ENCODE measurements at places on chromosomes 16 and 17. TPM values are rescaled to one million over a fixed set of nuclear protein-coding genes. Genes with fewer than 3 reads are reported as not detected.

DNA sequence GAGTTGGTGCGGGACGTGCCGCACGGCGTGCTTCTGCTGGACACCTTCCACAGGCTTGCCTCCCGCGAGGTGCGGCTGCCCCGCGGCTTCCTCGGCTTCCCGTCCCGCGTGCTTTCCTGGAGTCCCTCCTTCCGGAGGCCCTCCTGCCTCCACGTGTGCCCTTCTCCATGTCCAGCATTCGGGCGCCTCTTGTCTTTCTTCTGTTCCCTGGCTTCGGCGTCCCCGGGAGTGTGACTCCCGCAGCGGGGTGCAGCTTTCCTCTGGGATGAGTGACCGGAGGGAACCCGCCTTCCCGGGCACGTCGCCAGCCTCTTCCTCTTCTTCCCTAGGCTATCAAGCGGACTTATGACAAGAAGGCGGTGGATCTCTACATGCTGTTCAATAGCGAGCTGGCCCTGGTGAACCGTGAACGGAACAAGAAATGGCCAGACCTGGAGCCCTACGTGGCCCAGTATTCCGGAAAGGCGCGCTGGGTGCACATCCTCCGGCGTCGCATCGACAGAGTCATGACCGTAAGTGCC, 23.0 kb downstream of the DNAH2 start:
- no peak for DNase-seq

CNTD1 gene
- total RNA-seq = 0.05 TPM

GRCh38 chr17:57215317-57215716, 41.0 kb upstream of the MSI2 start:
- DNase-seq = no peak

DNA sequence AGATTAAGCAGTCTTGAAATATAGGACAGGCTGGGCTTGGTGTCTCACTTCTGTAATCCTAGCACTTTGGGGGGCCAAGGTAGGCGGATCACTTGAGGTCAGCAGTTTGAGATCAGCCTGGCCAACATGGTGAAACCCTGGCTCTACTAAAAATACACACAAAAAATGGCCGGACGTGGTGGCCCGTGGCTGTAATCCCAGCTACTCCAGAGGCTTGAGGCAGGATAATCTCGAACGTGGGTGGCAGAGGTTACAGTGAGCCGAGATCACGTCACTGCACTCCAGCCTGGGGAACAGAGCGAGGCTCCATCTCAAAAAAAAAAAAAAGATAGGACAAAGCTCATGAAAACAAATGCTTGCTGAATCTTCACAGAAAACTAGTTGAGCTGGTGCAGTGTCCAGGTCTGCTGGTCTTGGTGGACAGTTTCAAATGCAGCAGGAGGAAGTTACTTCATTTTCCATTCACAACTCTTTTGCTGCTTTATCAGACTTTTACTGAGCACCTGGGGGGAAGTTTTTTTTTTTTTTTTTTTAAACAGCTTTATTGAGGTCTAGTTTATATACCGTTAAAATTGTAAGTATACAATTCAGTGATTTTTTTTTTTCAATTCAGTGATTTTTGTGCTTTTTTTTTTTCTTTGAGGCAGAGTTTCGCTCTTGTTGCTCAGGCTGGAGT, 45.2 kb downstream of the SNX29 start:
- DNase-seq = no peak

DNA sequence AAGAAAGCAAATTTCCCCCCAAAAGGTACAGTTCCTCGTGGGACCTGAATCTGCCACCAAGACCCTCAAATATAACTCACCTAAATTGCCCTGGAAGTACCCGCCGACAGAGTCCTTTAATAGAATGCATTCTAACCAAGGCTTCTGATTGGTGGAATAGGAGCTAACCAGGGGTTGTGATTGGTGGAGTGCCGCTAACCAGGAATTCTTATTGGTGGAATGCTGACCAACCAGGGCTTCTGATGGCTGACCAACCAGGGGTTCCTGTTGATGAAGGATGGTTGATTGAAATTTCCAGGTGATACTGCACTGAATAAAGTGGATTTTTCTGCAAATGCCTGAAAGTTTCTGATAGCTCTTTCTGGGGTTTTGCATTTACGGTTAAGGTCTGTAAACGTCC, 6.5 kb downstream of the TFAP4 start:
- DNase-seq = peak; percentile 56

DNA sequence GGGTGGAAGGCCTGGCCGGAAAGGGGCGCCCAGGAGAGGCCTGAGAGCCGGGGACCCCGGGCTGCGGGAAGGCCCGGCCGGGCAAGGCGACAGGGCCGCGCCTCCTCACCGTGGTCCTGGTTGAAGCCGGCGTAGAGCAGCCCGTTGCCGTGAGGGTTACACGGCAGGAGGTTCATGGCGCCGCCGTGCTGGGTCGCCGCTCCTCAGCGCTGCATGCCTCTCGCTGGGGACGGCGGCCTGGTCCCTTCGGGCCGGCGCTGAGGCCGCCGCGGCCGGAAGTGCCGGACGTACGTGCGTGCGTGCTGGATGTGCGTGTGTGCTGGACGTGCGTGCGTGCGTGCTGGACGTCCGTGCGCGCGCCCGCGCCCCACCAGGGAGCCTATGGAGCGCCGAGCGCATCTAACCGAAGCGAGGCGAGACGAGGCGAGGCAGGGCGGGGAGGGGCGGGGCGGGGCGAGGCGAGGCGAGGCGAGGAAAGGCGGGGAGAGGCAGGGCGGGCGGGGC, at the start of gene WDR45B:
TSS of gene WDR45B (minus strand) at position 280 of the 504 bp plus-strand sequence. CDS start at position 176, 104 bp downstream.
- DNase-seq = peak; percentile 93

DNA sequence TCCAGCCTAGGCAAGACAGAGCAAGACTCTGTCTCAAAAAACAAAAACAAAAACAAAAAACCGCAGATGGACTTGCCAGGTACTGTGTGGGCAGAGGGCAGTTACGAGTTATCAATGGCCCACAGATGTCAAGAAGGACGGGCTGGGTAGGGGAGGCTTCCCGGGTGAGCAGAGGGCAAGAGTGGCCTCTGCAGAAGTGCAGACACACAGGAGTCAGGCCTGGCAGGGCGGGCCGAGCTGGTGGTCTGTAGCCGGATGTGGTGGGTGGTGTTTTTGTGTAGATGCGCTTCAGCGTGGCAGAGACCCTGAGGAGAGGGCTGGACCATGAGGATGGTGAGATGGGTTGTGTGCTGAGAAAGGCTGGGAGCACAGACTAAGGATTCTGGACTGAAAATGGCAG, 44.9 kb upstream of the KDM6B start:
- no peak for DNase-seq

DNA sequence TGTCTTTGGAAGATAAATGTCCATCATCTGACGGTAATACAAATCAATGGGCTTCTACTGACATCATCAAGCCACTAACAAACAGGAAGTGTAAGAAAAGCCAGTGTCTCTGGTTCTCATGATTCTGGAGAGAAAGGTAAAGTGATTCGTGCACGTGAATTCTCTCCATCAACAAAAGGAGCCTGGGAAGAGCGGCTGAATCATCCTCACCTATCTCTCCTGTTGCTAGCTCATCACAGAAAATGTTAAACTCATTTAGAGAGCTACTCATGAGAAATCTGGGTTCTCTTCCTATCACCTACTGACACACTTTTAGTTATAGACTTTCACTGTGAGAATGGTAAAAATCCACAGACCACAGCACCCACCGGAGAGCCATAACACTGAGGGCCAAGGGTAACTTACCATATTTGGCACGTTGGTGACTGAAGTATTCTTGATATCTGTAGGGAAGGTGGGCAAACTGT, 70.3 kb downstream of the CREBBP start:
- no peak for DNase-seq

- no peak for DNase-seq
Observed at GRCh38 chr17:30230596-30231125, 4.8 kb downstream of the SLC6A4 start.

GRCh38 chr16:77430787-77431585, 3.8 kb downstream of the ADAMTS18 start:
- DNase-seq = no peak

DNA sequence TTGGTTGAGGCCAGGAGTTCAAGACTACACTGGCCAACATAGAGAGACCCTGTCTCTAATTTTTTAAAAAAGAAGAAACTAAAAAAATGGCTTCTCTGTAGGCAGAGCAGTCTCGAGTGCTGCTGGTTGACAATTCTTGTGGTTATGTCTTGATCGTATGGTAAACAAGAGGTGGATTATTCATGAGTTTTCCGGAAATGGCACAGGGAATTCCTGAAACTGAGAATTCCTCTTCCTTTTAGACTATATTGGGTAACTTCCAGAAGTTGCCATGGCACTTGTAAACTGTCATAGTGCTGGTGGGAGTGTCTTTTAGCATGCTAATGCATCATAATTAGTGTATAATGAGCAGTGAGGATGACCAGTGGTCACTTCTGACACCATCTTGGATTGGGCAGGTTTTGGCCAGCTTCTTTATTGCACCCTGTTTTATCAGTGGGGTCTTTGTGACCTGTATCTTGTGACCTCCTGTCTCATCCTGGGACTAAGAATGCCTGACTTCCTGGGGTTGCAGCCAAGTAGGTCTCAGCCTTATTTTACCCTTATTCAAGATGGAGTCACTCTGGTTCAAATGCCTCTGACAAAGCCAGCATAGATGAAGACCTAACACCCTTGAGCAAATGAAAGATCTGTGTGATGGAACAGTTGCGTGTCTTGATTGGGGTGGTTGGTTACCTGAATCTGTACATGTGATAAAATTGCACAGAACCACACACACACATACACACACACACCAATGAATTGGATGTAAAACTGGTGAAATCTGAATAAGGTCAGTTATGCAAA, 30.2 kb downstream of the BMERB1 start:
- DNase-seq = peak; percentile 56

DNA sequence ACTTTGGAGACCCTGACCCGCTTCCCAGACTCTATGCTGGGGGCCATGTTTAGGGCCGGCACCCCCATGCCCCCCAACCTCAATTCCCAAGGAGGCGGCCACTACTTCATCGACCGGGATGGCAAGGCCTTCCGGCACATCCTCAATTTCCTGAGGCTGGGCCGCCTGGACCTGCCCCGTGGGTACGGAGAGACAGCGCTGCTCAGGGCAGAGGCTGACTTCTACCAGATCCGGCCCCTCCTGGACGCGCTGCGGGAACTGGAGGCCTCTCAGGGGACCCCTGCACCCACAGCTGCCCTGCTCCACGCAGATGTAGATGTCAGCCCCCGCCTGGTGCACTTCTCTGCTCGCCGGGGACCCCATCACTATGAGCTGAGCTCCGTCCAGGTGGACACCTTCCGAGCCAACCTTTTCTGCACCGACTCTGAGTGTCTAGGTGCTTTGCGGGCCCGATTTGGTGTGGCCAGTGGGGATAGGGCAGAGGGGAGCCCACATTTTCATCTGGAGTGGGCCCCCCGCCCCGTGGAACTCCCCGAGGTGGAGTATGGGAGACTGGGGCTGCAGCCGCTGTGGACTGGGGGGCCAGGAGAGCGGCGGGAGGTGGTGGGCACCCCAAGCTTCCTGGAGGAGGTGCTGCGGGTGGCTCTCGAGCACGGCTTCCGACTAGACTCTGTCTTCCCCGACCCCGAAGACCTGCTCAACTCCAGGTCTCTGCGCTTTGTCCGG, 1.1 kb downstream of the KCTD11 start:
- DNase-seq = no peak

- DNase-seq = no peak
Observed at GRCh38 chr17:10051112-10051511, 146.0 kb upstream of the RCVRN start.

DNA sequence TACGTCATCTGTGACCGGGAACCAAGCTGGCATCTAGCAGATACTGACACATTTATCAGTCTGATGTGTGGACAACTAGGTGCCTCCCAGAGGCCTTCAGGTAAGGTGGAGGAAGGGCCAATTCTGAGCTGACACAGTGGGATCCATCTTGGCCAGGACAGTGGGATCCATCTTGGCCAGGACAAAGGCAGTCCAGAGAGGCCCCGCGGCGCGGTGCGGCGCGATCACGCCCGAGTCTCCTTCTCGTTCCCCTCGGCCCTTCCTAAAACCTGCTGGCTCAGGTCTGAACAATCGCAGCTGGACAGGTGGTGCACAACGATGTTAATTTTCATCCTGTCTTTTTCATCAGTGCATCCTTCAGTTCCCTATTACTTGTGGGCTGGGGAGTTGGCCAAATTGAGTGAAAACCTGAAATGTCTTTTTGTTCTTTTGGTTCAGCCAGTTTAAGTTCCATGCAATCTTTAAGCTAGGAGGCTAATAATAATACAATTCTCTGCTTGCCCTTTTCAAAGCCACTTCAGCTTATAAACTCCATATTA, 486 bp upstream of the WSB1 start:
- DNase-seq = no peak

GRCh38 chr16:59411961-59412841, 678.1 kb upstream of the GOT2 start:
- peak; percentile 41 for DNase-seq

CTRB1 gene
- total RNA-seq = not detected

KRT33B gene
- not detected for total RNA-seq

RHBDL1 gene
- 0.19 TPM for total RNA-seq

DNA sequence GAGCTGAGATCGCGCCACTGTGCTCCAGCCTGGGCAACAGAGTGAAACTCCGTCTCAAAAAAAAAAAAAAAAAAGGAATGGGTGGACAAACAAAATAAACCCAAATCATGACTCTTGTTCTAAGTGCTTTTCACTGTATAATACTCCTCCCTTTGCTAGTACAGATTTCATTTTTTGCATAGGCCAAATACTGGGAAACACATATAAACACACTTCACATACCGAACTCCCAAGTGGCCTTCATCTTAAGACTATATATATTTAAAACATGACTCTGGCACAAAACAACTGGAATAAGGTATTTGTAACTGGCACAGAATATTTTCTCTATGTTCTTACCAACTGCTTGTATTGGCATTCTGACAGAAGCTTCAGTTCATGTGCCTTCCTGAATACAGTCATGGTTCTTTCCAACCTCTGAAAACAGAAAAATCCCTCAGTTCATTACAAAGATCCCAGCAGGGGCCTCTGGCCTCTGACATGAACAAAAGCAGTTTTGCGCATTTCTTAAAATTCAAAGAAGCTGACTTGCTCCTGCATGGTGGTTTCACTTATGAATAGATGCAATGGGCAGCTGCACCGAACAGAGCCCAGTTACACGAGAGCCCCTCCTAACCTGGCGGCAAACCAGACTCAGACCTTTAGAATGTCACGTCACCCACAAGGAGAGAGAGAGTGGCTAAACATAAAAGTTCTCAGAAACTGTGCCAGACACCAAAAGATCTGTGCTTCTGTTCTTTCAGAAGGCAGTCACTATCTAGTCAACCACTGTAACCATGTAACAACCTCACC, 19.1 kb upstream of the COPRS start:
- peak; percentile 21 for DNase-seq
